ENCODE measurements at places on chromosomes 11 and 22.

GRCh38 chr11:3939211-3939610 lies 83.7 kb downstream of the STIM1 start:
- no peak for DNase-seq

DNA sequence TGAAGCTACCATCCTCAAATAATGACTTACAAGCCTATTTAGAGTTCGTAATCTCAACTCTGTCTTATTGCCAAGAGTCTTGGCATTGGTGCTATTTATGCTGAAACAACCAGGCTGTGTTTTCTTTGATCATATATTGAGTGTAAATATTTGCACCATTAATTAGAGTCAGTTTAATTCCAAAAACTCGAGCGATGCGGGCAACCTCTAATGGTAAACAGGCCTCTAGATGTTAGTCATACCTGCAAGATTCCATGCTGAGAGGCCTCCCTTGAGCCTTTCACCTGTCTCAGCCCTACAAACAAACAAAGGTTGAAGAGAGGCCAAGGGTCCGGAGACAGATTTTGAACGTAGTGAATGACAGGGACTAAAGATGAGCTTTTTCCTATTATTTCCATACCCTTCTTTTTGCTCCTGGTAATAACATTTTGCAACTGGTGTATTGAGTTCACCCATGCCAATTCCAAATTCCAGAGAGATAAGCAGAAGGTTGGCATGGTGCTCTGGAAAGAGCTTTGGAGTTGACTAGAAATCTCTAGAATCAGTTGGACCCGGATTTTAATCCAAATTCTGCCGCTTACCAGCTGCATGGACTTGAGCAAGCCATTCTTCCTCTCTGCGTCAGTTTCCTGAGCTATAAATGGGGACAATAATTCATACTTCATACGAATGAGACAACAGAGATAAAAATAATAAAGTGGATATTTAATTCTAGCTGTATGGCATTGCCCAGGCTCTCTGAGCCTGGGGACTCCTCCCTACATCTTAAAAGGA lies 99.1 kb upstream of the ANO1 start:
- no peak for DNase-seq

- DNase-seq: no peak
Observed at GRCh38 chr11:69981119-69981784, 96.9 kb upstream of the ANO1 start.

GRCh38 chr22:47131632-47132427 lies 369.4 kb downstream of the TBC1D22A start:
- DNase-seq: no peak

GRCh38 chr11:1458340-1459218 lies 28.0 kb downstream of the MOB2 start:
- no peak for DNase-seq

DNA sequence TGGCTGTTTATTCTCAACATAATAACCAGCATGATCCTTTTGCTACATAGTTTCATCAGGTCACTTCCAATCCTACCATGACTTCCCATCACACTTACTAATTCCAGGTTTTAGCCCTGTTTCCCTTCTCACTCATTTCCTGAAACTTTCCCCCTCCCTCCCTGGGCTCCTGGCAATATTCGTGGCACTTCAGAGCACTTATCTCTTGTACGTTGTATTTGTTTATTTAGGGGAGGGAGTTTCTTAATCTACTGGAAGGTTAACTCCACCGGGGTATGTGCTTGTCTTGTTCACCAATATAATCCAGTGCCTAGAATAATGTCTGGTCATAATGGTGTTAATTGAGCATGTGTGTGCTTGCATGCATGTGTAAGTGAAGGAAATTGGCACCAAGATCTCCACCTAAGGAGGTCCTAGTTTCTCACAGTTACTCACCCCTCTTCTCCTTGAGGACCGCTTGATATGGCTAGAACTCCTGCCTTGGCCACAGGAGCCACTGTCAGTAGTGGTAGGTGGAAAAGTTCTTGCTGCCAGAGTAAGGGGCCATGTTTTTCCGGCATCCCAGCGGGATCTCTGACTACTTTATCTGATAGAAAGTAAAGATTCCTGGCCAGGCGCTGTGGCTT lies 11.7 kb downstream of the EIF3L start:
- DNase-seq: no peak

- no peak for DNase-seq
Observed at GRCh38 chr11:20161230-20161918, 1.1 kb upstream of the DBX1 start.

DNA sequence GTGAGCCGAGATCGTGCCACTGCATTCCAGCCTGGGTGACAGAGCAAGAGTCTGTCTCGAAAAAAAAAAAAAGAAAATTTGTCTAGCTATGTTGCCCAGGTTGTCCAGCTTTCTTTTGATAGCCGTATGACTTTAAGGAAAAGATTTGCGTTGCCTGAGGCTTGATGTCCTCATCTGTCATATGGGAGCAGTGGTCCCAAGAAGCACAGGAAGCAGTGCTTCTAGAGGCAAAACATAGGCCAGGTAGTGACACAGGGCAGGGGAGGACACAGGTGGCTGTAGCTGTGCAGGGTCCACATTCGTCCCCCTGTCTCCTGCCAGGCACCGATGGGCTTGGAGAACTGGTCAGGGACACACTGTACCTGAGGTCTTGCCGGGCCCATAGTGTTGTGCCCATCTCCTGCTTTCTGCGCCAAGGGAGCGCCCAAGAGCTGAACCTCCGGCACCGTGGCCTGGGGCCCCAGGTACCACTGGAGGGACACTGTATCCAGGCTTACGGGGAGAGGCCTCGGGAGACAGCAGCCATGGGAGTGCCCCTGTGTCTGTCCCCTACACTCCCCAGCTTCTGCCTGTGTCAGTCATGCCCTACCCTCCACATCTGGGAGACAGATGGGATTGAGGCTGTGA lies 1.4 kb downstream of the LRRC74B start:
- DNase-seq: no peak

- DNase-seq: no peak
Observed at GRCh38 chr11:69943506-69943905, 124.3 kb upstream of the FGF3 start.

- peak; percentile 2 for DNase-seq
Observed at GRCh38 chr11:199782-200181, 6.9 kb downstream of the SCGB1C1 start.

- DNase-seq: no peak
Observed at GRCh38 chr22:21760640-21761039, 25.0 kb upstream of the YPEL1 start.

DNA sequence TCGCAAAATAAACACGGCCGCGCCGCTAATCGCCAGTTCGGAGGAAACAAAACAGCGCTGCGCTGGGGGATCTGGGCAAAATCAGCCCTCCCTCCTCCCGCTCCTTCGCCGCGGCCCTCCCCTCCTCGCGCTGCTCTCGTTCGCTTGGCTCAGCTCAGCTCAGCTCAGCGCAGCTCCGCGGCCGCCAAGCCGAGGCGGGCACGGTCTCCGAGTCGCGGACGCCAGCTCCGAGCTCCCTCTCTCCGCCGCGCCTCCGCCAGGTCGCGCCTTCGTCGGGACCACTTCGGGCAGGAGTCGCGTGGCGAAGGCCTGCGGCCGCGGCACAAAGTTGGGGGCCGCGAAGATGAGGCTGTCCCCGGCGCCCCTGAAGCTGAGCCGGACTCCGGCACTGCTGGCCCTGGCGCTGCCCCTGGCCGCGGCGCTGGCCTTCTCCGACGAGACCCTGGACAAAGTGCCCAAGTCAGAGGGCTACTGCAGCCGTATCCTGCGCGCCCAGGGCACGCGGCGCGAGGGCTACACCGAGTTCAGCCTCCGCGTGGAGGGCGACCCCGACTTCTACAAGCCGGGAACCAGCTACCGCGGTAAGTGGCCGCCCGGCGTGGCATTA lies at the start of gene SPON1:
Gene SPON1 (plus strand): TSS at position 162 of the 607 bp plus-strand sequence. CDS start 182 bp downstream, at position 344.
- DNase-seq: peak; percentile 43

GRCh38 chr22:26648011-26648497 lies 9.3 kb upstream of the MIAT start:
- peak; percentile 36 for DNase-seq

DNA sequence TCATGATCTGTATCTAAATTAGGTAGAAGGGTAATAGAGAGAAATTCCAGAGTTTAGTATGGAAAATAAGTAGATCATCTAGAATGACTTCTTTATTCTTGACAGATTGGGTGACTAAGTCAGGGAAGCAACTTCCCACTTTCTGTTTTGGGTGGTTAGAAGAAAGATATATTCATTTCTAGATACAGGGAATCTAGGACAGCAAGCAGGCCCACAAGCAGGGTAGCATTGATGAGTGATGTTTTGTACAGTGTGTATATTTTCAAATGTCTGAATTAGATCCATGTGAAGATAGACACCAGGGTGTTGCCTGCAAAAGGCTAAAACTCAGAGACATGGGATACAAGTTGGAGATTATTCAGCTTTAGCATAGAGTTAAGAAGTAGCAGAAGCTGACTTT lies 674.4 kb downstream of the CNTN5 start:
- no peak for DNase-seq

- DNase-seq: no peak
Observed at GRCh38 chr11:27777033-27777432, 76.8 kb upstream of the BDNF start.

DNA sequence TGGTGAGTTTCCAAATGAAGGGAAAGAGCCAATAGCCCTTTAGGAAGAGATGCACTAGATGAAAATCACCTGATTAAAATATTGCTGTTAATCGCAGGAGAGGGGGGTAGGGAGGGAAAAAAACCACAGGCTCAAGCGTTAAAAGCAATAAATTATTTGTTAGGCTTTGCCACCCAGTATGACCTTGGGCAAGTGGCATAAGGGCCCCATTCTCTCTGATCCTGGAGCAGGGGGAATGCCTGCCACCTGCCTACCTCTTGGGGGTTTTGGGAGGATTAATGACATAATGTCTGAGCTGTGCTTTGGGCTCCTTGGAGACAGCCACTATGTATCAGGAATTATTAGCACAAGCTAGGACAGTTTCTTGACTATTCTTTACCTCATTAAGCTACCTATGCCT lies 80.0 kb downstream of the ZNRF3 start:
- no peak for DNase-seq

- DNase-seq: no peak
Observed at GRCh38 chr11:72088076-72088808, 7.6 kb downstream of the LRRC51 start.

DNA sequence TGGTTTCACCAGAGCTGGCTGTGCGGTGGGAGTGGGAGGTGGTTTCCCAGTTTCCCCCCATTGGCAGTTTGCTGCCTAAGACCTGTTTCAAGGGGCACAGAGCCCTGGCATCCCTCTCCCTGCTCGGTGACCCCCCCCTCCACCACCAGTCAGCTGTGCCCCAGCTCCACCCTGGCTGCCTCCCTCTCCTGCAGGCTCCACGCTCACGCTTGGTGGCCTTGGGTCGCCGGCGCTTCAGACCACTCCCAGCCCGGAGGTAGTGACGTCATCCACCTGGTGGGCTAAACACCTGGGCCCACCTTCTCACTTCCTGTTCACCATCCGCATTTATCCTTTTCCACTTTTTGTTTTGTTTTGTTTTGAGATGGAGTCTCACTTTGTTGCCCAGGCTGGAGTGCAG lies 7.8 kb downstream of the GAL start:
- no peak for DNase-seq

- DNase-seq: no peak
Observed at GRCh38 chr22:30372915-30373314, 14.3 kb downstream of the RNF215 start.

GRCh38 chr11:114562166-114562916 lies 2.7 kb upstream of the NXPE1 start:
- DNase-seq: no peak

DNA sequence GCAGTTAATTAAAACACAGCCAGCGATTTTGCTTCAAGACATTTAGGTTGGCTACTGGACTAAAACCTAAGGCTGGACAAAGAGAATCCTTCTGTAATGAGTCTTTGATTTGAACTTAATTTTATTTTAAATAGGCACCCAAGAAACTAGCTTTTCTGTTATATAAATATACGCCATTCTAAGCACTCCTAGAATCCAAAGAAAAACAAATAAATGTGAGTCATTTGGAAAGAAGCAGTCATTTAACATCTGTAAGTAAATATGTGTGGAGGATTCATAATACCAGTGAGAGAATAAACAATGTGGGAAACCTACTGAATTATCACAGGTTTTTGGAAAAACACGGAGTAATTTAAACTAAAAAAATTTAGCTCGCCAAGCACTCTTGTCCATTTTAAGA lies 1.2 kb upstream of the TECTA start:
- no peak for DNase-seq

- DNase-seq: no peak
Observed at GRCh38 chr11:113533425-113533698, 58.2 kb upstream of the DRD2 start.

GRCh38 chr11:19080579-19080993 lies 20.1 kb upstream of the MRGPRX2 start:
- DNase-seq: no peak

GRCh38 chr11:108115500-108116140 lies 5.7 kb upstream of the ACAT1 start:
- no peak for DNase-seq

GRCh38 chr11:72520815-72521214 lies 86.5 kb upstream of the CLPB start:
- DNase-seq: no peak

DNA sequence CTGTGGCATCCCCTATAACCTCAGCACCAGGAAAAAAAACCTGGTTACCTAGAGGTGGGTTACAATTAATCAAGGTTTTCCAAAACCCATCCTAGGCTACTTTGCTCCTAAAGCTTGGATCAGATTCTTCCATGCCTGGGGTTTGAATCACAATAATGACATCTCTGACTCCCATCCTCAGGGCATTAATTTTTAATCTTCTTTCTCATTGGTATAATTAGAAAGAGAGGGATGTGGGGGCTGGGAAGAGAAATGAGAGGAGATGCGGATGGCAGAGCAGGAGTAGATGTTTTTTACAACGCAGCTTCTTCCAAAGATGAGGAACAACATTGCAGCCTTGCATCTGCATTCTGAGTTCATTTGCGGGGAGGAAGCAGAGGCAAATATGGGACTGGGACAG lies 117.2 kb upstream of the E2F8 start:
- no peak for DNase-seq

DNA sequence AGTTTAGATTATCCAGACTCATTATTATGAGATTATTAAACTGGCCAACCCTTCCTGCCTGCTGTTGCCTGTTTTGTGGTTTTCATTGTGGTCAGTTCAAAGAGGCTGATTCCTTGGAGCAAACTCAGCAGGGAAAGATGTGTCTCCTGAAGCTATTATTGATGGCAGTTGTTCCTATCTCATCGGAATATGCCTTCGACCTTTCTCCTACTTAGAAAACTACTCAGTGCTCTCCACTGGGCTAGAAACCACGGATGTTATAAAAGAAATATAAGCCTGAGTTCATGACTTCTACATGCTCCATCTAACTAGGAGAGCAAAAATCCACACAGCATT lies 80.2 kb upstream of the NAV2 start:
- no peak for DNase-seq

GRCh38 chr11:79536155-79536917 lies 95.5 kb upstream of the TENM4 start:
- DNase-seq: no peak

Measured in stimulated activated CD4-positive, alpha-beta T cell treated with anti-CD3 and anti-CD28 coated beads, Interleukin-4, amount 100 ng/mL, for 24 hours (primary cell).